Fibroblast of villous mesenchyme (primary cell): ENCODE measurements at places on chromosomes 7 and 10. TPM values are rescaled to one million over a fixed set of nuclear protein-coding genes. Genes with fewer than 3 reads are reported as not detected.

CFAP43 gene
- under 0.01 TPM in 1 of 2 replicates, not detected in the other for total RNA-seq

KIF11 gene
- 11.9 and 20.7 TPM in 2 replicates for total RNA-seq

MMRN2 gene
- total RNA-seq: 0.86 and 2.3 TPM in 2 replicates

ATG9B gene
- under 0.01 and 0.32 TPM in 2 replicates for total RNA-seq

SAMD9L gene
- 18.0 and 40.6 TPM in 2 replicates for total RNA-seq

DENND2A gene
- 25.5 and 26.7 TPM in 2 replicates for total RNA-seq

TMEM270 gene
- total RNA-seq: not detected in 2 replicates

CAMK2B gene
- under 0.01 TPM in 1 of 2 replicates, not detected in the other for total RNA-seq

CC2D2B gene
- total RNA-seq: 0.86 TPM in 1 of 2 replicates, not detected in the other

ZWINT gene
- total RNA-seq: 28.0 and 29.4 TPM in 2 replicates

NPC1L1 gene
- total RNA-seq: not detected in 2 replicates

MYOZ1 gene
- 0.32 and 0.43 TPM in 2 replicates for total RNA-seq

DPCD gene
- 30.9 and 34.1 TPM in 2 replicates for total RNA-seq

TMEM196 gene
- not detected in 2 replicates for total RNA-seq

ACADSB gene
- 4.2 and 4.3 TPM in 2 replicates for total RNA-seq

HOXA11 gene
- total RNA-seq: 41.9 and 47.1 TPM in 2 replicates

ORC5 gene
- 20.6 and 25.5 TPM in 2 replicates for total RNA-seq

PHKG1 gene
- total RNA-seq: 0.43 and 0.64 TPM in 2 replicates
